Activated CD4-positive, alpha-beta T cell treated with anti-CD3 and anti-CD28 coated beads, Interleukin-2, amount 50 U/mL, for 1 hour (primary cell): ENCODE measurements at places on chromosomes 7 and 10.

GRCh38 chr10:42997151-42997848, 79.6 kb upstream of the RET start:
- no peak for DNase-seq

DNA sequence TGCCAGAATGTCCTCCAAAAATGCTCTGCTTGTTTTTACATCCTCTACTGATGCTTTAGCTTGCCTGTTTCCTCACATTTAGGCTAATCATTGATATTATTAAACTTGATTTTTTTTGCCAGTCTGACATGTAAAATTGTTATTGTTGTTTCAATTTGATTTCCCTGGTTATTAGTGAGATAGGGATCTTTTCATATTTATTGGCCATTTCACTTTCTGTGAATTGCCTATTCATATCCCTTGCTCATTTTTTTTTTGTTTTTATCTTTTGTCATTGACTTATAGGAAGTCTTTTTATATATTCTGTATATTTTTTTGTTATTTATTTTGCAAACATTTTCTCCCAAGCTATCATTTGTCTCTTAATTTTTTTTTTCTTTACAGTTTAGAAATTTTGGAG, 13.2 kb downstream of the FAM221A start:
- DNase-seq = no peak

DNA sequence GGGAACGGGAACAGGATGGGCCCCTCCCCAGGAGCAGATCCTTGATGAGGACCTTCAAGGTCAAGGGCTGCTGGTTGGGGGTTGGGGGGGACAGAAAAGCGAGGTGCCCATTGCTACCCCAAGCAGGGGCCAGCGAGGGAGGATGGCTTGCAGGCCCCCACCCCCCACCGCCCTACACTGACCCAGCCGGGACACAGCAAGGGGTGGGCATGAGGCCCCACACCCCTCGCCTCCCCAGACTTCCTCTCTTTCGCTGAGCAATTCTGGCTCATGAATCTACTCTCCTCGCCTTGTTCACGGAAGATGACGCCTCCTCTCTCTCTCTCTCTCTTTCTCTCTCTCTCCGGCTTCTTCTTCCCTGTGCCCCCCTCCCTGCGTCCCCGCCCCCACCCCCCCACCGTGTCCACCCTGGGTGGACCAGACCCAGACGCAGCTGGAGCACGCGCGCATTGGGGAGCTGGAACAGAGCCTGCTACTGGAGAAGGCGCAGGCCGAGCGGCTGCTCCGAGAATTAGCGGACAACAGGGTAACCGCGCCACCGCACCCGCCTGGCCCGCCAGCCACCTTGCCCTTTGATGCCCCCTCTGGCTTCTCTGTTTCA, 81.1 kb upstream of the GTF2IRD1 start:
- no peak for DNase-seq

DNA sequence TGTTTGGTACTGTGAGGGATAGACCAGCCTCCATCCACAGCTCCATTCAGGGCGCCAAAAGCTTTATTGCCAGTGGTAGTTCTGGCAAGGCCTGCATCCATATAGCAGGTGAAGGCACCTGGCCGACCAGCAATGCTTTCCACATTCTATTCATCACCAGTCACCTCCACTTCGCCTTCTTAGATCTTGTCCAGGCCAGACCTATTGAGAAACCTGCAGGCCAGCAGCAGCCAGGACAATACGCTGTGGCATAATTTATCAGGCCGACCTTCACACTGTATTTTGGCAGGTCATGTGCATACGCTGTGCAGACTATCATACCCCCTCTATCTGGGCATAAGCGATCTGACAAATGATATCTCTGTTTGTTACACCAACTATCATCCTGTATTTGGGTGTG, 15.2 kb upstream of the KNDC1 start:
- no peak for DNase-seq

DNA sequence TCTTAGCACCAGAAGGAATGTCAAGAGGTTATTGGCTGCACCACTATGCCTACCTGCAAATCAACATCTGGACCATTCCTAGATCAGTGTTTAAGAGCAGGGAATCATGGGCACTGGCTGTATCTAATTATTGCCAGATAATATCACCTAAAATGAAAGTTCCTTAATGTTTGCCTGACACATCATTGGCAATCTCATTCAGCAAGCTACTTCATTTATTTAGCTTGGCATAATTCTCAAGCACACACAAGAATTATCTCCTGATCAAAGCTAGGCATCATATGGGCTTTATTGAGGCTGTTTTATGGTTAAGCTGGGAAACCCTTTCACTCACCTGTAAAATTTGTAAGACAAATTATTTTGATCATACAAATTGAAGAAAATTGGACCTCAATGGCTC, 581.7 kb downstream of the INHBA start:
- no peak for DNase-seq
